T follicular helper cell (primary cell): ENCODE measurements at places on chromosomes 5 and 9.

DNA sequence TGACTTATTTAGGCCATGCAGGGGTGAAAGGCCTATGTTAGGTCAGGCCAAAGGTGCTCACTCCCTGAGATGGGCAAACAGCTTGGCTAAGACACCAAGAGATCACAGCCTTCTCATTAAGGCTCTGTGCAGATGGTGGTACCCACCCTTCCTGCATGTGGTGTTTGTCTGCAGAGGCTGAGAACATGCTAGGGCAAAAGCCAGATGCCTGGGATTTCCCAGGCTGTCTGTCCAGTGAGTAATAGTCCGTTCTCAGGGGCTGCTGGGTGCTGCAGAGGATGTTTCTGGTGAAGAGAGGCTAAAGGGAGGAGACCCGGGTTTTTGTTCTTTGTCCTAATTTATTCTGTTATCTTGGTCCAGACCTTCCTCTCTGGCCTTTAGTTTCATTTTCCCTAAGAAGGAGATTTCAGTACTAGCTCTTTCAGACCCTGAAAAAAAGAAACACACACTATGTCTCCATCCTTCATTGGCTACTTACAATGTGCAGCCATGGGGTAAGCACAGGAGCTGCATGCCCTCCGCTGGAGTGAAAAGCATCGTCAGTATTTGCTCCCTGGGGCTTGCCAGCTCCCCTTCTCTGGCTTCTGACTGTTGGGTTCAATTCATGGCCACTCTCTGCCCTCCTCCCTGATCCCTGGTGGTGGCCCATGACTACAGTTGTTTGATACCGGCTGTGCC is 23.4 kb upstream of the GLRA1 start:
- DNase-seq: no peak

DNA sequence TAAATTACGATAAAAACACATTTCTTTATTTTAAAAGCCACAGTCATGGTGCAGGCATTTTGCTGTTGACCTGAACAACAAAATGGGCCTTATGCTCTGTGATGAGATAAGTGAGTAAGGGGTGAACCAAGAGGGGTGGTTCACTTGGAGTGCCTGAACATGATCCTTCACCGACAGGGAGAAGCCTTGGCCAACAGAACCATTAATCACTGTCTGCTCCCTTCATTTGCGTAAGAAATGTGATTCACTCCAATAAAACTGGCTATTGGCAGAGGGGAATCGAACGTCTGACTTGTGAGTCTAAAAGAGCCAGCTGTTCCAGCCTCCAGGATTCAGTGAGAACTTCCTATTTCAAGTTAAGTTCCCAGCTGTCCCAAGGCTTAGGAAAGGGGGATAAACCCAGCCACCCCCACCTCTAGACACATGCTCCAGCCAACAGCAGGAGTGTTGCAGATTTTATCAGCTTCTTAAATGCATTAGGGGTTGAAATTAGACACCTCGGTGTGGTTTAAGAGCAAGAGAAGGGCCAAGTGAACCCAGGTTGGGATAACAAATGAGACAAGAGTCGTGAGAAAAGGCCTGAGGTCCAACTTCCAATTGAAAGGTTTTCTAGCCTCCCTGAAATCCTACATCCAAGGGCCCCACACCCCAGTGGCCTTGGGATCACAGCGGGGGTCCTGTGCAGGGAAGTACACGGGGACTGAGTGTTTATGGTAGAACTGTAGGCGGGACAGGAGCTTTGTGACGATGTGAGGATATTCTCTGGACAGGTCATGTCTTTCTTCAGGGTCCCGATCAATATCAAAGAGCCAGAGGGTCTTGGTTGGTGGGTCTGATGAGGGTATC is 131.4 kb upstream of the LHFPL2 start:
- DNase-seq: no peak

DNA sequence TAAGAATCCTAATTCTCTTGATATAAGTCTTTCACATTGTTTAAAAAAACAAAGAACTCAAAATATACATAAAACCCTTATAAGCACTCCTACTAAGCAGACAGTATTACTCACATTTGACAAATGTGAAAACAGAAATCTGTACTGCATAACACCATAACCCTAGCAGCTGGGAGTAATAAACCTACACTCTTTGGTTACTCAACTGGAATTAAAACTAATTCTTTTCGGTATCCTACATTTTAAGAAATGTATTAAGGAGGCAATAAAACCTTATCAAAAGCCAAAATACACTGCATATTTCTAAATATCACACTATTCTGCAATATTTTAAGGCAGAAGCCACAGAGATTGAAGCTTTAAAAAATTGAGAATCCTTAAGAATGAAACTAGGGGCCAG is 6.8 kb downstream of the AUH start:
- no peak for DNase-seq

DNA sequence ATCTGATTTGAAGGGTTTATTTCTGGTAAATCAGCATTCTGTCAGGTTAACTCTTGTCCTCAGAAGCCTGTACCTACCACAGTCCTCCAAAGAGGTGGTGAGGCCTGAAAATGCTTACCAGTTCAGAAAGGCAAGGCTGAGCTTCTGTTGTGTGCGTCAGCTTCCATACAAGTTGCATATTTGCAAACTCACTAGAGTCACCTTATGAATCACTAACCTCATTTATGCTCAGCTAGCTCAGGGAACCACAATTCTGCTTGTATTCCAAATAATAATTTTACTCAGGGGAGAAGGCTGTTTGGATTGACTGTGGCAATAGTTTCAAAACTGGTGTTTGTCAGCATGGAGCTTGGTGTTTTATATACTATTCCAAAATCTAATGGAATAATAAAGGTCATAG is 355.1 kb upstream of the RFX3 start:
- no peak for DNase-seq

GRCh38 chr5:31407921-31408693 is 123.8 kb downstream of the DROSHA start:
- no peak for DNase-seq
